Stimulated activated CD4-positive, alpha-beta T cell treated with anti-CD3 and anti-CD28 coated beads, TNF-alpha, amount 100 ng/mL, for 24 hours (primary cell): ENCODE measurements at places on chromosomes 7 and 10.
A peak's percentile ranks its signal among the peaks of the same experiment; 100 is the strongest.

GRCh38 chr7:87354749-87355148 lies 9.3 kb downstream of the CROT start:
- no peak for DNase-seq

DNA sequence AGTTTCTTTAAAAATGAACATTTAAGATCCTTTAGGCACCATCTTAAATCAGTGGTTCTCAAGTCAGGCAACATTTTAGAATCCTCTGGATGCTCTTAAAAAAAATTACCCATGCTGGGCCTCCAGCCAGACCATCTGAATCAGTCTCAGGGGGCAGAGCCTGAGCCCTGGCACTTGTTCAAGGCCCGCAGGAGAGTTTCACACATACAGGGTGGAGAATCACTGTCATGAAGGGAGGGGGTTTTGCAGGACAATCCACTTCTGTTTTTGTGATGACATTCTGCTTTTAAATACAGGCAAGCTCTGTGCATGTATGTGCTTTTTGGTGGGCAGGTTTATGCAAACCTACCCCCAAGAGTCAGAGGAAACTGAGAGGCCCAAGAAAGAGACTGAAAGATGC lies 268.6 kb downstream of the SEC23IP start:
- no peak for DNase-seq

DNA sequence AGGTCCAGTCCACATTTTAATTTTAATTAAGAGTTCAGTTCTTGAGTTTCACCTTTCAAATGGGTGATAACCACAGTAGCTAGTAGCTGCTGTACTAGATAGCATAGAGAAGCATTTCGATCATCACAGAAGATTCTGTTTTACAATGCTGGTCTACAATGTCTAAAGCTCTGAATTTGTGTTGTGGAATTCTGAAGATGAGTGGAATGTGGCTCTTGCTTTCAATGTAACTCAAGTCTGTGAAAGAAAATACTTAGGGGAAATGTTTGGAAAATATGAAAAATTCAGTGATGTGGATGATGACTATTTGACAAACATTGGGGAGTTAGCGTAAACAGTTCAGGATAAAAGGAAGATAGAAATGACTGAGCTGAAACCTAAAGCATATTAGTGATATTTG lies 139.4 kb downstream of the GNAT3 start:
- no peak for DNase-seq

GRCh38 chr10:120643351-120643750 lies 186.3 kb downstream of the PLPP4 start:
- no peak for DNase-seq

- no peak for DNase-seq
Measured at GRCh38 chr10:99785646-99786045, 3.2 kb downstream of the ABCC2 start.

DNA sequence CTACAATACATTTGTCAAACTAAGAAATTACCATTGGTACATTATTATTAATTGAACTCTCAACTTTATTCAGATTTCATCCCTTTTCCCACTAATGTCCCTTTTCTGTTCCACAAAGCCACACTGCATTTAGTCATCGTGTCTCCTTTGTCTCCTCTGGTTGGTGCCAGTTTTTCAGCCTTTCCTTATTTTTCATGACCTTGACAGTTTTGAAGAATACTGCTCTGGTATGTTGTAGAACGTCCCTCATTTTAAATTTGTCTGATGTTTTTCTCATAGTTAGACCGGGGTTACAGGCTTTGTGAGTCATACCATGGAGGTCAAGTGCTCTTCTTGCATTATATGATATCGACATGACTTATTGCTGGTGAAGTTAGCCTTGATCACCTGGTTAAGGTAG lies 173.3 kb upstream of the AGK start:
- no peak for DNase-seq

DNA sequence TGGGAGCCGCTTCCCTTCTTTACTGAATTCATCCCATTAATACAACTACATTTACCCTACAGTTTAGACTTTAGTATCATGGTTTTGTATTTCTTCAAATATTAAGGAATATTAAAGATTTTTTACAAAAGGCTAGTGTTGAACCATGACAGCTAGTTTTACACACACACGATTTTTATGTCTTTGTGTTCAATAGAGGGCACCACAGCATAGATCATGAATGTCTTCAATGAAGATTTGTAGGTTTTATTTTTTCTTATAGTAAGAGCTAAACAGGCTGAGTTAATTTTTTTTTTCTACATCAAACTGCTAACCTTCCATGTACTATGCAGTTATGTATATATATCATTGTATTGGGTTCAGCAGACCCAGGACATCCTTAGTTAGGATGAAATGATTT lies 76.9 kb downstream of the SNX10 start:
- DNase-seq = no peak

DNA sequence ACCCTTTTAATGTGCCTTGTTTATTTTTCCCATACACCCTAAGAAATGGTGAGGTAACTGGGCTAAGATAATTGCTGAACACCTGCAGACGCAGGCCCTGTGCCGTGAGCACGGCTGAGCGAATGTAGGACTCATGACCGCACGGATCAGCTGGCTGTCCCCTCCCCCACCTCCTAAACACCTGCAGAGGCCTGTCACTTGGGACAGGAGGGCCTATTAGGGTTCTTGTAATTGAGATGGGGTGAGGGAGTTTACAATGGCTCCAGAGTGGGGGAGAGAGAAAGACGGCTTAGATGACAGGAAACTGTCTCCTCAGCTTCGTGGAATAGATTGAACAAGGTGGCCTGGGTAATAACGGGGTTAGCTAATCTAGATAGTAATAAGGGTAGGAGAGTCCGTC lies 291.7 kb upstream of the HABP2 start:
- no peak for DNase-seq

- DNase-seq = no peak
Measured at GRCh38 chr10:34655286-34656170, 159.6 kb downstream of the PARD3 start.

- no peak for DNase-seq
Measured at GRCh38 chr10:53233749-53234148, 461.2 kb upstream of the MBL2 start.

DNA sequence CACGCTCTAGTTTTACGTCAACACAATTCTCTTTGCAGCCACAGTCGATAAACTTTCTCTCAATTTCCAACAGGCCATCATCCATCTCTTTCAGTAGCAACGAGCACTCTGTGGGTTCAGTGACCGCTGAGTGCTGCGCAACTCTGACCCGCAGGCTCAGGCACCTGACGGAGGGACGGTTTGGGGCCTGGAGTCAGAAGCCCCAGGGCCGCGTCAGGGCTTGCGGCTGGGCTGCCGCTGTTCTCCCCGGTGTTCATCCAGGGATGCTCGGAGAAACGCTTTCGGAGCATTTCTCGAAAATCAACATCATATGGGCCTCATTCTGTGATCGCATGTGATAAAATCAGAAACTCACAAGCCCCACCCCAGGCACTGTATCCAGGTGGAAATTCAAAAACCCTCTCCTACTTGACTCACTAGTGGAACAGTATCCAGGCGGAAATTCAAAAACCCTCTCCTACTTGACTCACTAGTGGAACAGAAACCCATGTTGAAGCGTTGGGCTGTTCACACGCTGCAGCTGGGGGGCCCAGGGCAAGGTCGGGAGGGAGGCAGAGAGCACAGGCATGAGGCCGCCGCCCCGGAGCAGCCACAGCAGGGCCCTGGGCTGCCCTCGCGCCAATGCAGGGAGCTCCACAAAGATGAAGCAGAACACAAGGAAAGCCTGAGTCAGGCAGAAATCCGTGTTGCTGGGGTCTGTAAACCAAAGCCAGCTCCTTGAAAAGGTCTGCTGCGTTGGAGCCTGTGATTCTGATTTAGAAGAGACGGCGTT lies 73.3 kb upstream of the NKX6-2 start:
- no peak for DNase-seq

- peak; percentile 67 for DNase-seq
Measured at GRCh38 chr10:6083523-6084475, 5.0 kb upstream of the RBM17 start.

- no peak for DNase-seq
Measured at GRCh38 chr7:33798686-33799325, 106.5 kb upstream of the BMPER start.

- no peak for DNase-seq
Measured at GRCh38 chr10:93028883-93029282, 31.7 kb upstream of the CYP26C1 start.

GRCh38 chr7:22094413-22095342 lies 149.0 kb upstream of the CDCA7L start:
- no peak for DNase-seq

GRCh38 chr7:70288781-70289456 lies 690.6 kb downstream of the AUTS2 start:
- DNase-seq = no peak

DNA sequence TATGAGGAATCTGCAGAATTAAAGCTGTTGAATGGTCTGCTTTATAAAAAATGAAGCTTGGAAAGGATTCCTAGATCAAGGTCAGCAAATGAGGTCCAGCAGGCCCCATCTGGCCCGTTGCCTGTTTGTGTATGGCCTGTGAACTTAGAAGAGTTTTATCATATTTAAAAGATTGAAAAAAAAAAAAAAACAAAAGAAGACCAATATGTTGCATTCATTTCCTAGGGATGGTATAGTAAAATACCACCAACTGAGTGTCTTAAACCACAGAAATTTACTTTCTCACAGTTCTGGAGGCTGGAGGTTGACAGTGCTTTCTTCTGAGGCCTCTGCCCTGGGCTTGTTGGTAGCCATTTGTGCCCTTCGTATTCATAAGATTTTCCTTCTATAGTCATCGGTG lies 109.2 kb downstream of the PPP1R3A start:
- DNase-seq = no peak

GRCh38 chr7:96380111-96380512 lies 58.2 kb upstream of the SLC25A13 start:
- DNase-seq = no peak

- DNase-seq = no peak
Measured at GRCh38 chr10:13321576-13321975, 21.7 kb upstream of the PHYH start.

GRCh38 chr7:80542398-80542797 lies 30.5 kb upstream of the GNAT3 start:
- no peak for DNase-seq

- DNase-seq = no peak
Measured at GRCh38 chr10:100009283-100009792, 409 bp downstream of the DNMBP start.

GRCh38 chr10:48439581-48440041 lies 133.1 kb downstream of the MAPK8 start:
- DNase-seq = no peak

GRCh38 chr10:86077271-86077670 lies 289.3 kb downstream of the GRID1 start:
- no peak for DNase-seq

- DNase-seq = no peak
Measured at GRCh38 chr10:125928928-125929585, 32.7 kb downstream of the FANK1 start.

DNA sequence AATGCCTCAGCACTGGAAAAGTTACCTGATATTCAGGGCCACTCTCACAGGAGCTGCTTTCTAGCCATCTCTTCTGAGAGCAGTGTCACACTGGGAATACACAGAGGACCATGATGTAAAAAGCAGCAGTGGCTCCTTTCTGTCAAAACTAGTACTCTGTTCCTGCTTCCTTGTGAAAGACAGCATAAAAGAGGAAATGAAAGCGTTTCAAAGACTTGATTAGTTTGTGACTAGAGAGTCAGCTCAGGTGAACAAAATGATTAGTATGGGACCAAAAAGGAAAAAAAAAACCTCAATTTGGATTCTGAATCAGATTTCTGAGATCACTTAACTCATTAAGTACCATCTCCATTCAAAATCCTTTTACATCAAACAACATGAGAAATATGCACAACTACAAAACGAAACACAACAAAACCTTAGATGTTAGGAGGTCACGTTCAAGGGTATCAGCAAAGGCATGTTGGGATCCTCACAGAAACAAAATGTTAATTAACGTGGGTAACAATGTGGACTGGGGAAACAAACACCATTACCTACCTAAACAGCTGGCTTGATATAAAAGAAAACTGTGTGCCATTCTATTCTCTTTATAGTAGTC lies 103.7 kb downstream of the MACC1 start:
- no peak for DNase-seq

- DNase-seq = no peak
Measured at GRCh38 chr7:30321089-30321881, 36.9 kb downstream of the ZNRF2 start.

- no peak for DNase-seq
Measured at GRCh38 chr10:132648072-132648850, 110.7 kb downstream of the INPP5A start.

- DNase-seq = no peak
Measured at GRCh38 chr10:45052700-45053099, 52.0 kb downstream of the ZNF22 start.

DNA sequence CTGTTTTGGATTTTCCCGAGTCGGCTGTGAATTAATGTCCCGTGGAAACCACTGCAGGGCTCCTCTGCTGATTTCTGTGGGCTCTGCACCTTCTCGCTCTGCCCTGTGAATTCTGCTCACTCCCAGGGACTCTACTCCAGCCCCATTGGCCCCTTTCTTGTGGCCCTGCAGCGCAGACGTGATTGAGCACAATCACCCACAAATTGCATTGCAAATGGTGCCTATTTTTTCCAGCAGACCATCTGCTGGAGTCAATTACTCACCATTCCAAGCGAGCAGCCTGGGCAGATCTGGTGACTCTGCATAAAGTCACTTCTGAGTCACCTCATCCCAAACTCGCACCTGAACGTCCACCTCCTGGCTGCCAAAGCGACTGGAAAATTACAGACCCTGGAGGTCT lies 235.8 kb downstream of the PAXIP1 start:
- DNase-seq = no peak

DNA sequence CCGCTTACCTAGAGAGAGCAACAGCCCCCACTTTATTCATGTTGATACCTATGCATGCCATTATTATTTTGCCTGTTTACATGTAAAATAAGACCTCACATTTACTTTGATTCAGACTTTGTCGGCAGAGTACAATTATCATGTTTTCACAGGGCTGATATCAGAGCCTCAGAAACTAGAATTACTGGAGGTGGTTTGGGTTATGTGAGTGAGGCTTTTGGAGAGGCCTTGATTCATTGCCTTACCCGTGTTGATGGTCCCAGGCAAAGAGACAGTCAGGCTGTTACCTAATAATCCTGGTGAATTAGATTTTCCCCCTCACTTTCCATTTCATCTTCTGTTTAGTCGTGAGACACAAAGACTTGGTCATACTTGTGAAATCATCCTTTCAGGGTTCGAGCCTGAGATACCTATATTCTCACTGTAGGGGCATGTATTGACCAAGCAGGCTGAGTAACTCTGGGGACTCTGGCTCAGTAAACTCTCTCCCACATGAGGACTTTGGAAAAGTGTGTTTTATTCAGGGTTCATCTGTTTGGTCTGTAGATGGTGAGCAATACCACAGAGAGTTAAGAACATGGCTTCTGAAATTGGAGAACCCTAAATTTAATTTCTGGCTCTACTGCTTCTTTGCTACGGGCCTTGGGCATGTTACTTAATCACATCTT lies 150.9 kb downstream of the CELF2 start:
- no peak for DNase-seq

GRCh38 chr7:2926896-2927405 lies 82.8 kb upstream of the GNA12 start:
- DNase-seq = no peak

GRCh38 chr7:44706788-44707557 lies 41.7 kb upstream of the ZMIZ2 start:
- DNase-seq = no peak

GRCh38 chr7:114830952-114831351 lies 90.9 kb upstream of the MDFIC start:
- DNase-seq = no peak

- no peak for DNase-seq
Measured at GRCh38 chr7:106666353-106666752, 5.4 kb upstream of the CCDC71L start.

GRCh38 chr7:12638851-12639456 lies 48.5 kb upstream of the ARL4A start:
- no peak for DNase-seq
